ENCODE measurements at places on chromosomes 6 and 20.

DNA sequence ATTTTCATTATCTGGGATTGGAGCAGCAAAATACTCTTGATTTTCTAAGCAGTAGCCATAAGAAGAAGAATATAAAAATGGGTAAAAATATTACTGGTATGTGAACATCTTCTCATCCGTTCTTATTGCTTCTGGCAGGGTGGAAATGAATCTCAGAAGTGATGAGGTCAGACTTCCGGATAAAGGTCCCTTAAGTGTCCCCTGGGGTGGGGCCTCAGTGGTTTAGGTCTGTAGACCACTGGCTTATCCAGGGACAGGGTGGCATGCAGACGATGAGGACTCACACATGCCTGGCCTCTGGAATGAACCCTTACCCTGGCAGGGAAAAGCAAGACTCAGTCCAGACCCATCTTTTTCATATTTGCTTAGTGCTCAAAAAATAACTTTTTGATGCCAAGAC is 143.3 kb downstream of the UST start:
- DNase-seq = no peak

- no peak for DNase-seq
Observed at GRCh38 chr20:56273491-56273890, 25.0 kb downstream of the MC3R start.

DNA sequence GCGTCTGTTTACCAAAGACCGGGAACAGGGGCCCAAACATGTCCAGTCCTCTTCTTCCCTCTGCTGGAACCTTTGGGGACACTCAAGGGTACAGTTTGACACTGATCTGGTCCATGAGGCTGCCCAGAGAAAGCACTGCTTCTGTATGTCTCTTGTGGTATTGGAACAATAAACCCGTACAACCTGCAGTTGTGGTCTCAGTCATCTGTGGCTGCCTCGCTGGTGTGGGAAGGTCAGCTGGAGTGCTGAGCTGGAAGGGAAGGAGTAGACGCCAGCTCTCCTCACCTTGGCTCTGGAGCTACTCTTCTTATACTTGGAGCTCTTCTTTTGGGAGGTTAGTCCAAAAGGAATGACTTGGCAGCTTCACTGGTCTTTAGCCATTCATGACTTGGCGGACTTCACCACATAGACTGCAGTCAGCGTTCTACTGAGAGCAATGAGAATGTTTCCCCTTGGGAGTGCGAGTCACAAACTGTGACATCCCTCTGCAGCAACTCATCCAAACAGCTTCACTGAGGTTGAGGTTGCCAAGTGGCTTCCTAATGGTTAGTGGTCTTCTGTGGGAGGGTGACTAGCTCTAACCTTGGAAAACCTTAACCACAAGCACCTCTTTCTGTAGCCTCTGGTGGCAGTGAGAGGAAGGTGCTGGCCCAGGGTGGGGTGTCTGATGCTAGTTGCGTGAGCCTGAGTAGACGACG is 81.2 kb downstream of the ASXL1 start:
- DNase-seq = peak; percentile 54

DNA sequence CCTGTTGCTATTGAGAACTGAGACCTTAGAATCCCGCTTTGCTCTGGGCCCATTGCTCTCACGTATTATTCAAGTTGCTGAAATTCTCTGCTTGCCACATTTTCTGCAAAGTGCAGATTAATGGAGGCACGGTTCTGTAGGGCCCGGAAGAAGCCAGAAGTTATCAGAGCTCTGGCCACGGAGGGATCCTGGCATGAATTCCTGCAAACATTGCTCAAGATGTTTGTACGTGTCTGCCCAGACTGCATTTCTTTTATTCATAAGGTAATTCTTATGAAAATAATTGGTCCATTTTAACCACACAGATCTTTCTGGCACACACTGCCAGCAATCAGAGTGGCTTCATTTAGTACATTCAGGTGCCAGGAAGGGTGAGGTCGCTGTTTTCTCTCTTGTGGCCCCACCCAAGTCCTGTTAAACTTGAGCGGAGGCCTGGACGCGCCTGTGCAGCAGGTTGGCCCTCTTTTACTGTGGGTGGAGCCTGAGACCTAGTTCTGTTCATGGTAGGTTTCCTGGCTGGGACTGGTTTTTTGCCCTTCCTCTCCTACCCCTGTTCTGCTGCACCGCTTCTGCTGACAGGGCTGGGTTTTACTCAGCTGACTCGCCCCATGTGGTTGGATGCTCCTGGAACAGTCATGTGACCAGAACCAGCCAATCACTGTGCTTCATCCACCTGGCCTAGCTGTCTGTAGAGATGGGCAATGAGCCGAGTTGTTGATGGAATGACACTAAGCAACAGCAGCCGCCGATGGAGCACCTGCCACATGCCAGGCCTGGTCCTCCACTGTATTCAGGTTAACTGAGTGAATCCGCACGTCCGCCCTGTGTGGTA is 230.2 kb downstream of the CDH4 start:
- DNase-seq = no peak

DNA sequence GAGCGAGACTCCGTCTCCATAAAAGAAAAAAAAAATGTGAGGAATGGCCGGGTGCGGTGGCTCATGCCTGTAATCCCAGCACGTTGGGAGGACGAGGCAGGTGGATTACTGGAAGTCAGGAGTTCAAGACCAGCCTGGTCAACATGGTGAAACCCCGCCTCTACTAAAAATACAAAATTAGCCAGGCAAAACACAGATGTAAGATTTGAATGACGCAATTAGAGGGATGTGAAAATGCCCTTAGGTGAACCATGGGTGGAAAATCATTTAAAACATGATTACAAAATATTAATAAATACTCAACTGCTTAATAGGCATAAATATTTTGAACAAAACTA is 20.9 kb downstream of the COL9A3 start:
- DNase-seq = no peak

GRCh38 chr6:128487746-128488145 is 32.7 kb downstream of the PTPRK start:
- no peak for DNase-seq
